ENCODE measurements at places on chromosomes 11 and 22.

GRCh38 chr11:135035282-135035681 is 623.2 kb upstream of the B3GAT1 start:
- DNase-seq: no peak

GRCh38 chr11:24515632-24516031 is 18.8 kb downstream of the LUZP2 start:
- no peak for DNase-seq

GRCh38 chr11:86117712-86118063 is 48.8 kb upstream of the PICALM start:
- DNase-seq: no peak

DNA sequence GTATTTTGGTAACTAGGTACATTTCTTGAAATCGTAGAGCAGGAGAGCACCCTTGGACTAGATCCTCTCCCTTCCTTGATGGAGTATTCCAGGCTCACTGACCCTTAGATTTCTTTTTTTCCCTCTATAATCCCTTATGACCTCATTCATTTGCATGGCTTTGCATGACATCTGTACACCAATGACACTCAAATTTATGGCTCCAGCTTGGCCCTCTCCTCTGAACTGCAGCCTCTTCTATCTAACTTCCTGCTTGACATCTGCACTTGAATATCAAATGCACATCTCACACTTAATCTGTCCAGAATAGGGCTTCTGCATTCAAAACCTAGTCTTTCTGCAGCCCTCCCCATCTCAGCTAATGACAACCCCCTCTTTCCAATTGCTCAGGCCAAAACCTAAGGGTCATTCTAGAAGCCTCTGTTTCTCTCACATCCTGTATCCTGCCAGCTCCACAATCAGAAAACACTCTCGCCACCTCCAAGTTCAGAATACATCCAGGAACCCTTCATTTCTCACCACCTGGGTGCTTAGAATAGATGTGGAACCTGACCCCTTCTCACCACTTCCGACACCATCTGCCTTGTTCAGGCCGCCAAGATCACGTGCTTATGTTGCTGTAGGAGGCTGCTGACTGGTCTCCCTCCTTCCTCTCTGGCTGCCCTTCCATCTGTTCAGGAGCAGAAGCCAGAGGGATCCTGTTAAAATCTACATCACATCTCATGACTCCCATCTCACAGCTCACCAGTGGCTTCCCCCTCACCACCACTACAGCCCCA is 138.9 kb upstream of the MTNR1B start:
- no peak for DNase-seq

DNA sequence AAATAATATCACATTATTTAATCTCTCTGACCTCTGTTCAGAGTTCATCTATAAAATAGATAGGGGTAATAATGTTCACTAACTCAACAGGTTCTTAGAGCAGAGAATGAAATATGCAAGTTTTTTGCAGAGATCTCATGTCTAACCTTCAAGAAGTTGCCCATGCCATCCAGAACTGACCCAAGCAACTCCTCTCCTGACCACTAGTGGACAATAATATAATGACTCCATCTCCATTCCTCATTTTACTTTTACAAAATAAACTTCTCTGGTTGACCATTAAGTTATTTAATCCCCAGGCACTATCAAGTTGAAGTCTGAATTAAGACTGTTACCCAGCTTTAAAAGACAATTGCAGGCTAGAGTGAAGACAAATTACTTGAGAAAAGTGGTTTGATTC is 382.6 kb downstream of the KCNA4 start:
- no peak for DNase-seq
